KG1 (cell line): ENCODE measurements at places on chromosomes 16 and 17.

- DNase-seq = no peak
These were observed 77.4 kb downstream of the SKAP1 start for GRCh38 chr17:48352630-48353029.

- DNase-seq = no peak
These were observed 94.0 kb downstream of the VAT1L start for GRCh38 chr16:77882358-77882757.

DNA sequence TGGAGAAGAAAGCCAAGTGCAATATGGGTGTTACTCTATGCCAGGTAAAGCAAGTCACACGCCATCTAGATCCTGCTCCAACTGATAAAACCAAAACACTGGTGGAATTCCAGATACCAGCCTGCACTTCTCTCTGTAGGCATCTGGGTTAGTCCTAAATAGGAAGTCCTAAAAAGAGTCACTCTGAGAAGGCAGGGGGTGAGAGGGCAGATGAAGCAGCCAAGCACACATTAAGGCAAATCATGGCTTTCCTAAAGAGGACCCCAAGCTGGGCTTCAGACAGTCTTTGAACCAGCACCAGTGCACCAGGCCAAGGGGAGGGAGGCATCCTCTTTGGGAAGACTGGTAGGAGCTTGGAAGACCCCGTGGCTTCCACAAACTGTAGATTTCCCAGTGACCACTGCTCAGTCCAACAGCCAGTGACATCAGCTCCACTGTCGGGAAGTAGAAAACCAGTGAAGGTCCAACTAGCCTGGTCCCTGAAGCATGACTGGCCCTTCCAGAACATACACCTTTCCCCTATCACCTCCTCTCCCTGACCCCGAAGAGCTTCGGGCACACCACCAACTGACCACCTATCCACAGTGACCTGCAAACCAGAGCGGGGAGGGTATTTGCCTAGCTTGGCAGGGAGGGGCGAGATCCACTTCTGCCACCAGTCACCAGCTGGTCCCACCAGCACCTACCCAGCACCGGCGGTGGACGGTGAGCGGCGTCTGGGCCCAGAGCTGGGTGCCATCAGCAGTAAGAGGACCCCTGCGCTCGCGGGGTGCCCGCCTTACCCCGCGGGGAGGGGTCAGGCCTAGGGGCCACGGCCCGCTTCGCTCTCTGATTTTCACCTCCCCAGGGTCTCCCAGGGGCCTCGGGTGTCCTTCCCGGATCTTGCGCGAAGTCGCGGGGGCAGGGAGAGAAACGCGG is 1.0 kb downstream of the LITAF start:
- peak; percentile 26 for DNase-seq

DNA sequence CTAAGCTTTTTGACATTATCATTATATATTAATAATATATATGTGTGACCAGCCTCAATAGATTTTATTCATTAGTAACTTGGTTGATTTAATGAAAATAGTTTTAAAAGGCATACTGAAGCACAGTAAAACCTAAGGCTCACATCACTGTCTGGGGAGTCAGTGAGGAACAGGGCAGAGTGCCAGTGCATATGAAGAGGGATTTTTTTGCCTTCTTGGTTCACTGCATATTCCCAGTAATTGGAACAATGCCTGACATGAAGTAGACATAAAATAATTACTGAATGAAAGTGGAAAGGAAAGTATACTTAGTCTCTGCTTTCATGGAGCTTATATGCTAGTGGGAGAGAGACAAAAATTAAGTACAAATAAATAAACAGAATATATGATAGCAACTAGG is 81.1 kb downstream of the FTO start:
- DNase-seq = no peak

GRCh38 chr16:66254751-66255150 is 111.7 kb upstream of the CDH5 start:
- DNase-seq = no peak

DNA sequence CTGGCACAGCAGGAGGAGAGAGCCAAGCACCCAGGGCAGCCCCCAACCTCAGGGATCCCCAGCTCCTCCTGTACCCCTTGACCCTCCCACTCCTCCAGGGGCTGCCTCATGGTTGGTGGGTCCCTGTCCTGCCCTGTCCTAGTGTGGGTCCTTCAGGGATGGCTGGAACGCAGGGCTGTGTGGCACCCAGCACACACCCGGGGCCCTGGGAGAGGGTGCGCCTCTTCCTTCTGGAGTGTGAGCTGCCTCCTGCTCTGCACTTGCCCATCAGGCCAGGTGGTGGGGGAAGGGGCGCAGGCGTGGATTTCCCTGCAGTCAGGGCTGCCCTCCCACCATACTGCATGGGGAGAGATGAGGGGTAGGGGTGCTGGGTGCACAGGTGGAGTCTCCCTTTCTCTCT is 42.6 kb downstream of the SOCS1 start:
- no peak for DNase-seq

DNA sequence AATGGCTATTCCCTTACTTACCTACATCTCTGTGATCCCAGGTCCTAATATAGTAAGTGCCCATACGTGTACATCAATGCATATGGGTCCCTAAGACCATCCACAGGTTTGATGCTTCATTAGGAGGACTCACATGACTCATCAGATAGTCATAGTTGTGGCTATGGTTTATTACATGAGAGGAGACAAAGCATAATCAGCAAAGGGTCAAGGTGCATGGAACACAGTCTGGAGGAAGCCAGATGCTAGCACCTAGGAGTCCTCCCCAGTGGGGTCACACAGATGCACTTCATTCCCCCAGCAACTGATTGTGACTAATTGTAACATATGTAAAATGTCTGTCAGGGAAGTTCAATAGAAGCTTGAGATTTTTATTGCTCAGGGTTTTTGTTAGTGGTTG is 42.8 kb downstream of the PHKB start:
- DNase-seq = no peak

DNA sequence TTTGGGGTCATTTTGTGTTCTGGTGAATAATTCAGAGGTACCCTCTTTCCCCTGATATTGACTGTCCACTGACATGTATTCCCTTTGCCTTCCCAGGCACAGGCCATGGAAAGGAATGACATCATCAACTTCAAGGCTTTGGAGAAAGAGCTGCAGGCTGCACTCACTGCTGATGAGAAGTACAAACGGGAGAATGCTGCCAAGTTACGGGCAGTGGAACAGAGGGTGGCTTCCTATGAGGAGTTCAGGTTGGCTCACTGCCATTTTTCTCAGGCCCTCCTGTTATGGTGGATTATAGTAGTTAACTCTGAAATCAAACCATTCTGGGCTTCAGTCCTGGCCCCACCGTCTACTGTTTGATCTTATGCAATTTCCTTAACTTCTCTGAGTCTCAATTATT is 1.6 kb upstream of the EFTUD2 start:
- DNase-seq = no peak

- no peak for DNase-seq
These were observed 22.9 kb downstream of the ADAM11 start for GRCh38 chr17:44781551-44782325.

DNA sequence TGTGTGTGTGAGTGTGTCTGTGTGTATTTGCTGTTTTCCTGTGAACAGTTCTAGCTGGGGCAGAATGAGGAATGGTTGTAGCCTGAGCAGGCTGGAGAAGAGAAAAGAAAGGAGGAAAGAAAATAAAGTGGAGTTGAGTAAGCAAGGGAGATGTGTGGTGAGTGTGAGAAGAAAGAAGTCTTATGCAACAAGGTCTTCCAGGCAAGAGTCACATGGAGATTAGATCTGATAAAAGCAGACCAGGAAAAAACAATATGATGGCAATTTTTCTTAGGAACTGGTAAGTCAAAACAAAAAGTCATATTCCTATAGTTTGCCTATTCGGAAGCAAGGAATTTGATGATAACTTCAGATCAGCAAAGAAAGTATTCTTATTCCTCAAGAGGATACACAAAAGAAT is 125.0 kb downstream of the HS3ST3A1 start:
- DNase-seq = no peak

DNA sequence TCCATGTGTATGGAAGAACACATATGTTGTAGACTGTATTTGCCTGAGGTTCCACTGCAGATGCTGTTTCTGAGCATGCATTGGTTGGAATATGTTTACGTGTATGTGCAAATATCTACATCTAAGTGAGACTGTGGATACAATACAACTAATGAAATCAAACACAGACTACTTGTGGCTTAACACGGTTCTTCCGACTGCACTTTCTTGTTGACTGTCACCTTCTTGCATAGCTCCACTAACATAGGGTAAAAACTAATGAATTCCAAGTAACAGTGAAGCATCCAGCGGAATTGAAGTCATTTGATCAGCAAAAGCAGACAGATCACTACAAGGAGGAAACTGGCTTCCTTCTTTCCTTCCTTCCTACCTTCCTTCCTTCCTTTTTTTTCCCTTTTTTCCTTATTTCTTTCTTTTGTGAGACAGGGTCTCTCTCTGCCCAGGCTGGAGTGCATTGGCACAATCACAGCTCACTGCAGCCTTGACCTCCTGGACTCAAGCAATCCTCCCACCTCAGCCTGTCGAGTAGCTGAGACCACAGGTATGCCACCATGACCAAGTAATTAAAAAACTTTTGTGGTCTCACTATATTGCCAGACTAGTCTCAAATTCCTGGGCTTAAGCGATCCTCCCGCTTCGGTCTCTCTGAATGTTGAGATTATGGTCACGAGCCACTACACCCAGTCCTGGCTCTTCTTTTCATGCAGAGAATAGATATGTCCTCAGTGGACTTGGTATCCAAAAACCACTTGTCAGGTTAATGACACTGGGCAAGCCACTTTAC is 22.0 kb upstream of the CCL1 start:
- no peak for DNase-seq

- no peak for DNase-seq
These were observed 3.8 kb downstream of the SULT1A2 start for GRCh38 chr16:28592979-28593553.

DNA sequence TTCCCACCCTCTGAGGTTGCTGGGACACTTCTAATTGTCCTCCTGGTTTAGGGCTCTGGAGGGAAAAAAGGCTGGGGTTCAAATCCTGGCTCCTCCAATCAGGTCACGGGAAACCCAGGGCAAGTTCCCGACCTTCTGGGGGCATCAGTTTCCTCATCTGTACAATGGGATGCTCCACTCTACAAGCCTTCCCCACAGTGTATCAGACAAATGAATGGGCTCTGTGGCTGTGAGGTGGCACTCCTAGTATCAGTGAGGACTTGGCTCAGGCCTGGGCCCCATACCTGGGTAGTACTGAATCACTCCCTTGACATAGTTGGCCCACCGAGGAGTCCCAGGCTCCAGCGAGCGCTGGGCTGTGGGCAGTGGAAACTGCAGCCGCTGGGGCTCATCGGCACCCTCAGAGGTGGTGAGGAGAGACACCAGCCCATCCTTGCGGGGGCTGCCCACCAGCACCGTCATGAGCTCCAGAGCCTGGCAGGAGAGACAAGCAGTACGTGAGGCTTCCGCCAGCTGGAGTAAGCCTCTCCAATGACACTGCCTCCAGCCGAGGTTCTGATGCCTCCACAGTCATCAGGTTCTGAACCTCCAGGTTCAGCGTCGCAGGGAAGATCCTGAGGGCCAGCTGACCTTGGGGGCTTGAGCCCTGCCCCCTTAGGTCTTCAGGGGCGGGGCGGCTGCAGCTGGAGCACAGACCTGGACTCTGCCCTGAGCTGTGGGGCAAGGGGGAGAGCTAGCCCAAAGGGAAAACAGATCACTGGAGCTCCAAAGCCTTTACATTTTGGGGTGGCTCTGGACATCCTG is 1.2 kb downstream of the GALK1 start:
- no peak for DNase-seq

GRCh38 chr16:89784406-89784805 is 32.0 kb downstream of the FANCA start:
- DNase-seq = no peak

DNA sequence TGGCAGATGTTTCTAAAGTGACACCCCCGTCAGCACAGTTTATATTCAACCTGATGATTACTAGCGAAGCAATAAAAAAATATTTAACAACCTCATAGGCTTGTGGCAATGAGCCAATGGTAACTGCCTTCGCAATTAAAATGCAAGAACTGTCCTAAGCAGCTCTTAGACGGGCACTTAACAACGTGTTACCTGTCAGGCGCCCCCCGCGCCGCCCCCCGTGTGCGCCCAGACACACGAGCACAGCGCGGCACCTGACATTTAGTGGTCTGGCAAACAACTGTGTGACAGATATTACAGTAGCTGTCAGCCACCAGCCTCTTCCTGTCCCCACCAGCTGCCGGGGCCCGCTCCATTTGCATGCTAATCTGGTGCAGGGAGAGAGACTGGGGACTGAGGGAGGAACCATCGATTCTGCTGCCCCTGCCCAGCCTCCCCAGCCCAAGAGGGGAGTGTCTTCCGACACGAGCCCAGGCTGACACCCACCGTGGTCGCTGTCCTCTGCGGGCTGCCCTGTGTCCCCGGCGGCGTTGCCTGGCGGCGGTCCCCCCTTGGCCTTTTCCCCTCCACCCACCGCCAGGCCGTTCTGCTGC is 12.7 kb downstream of the NDUFAF8 start:
- no peak for DNase-seq

DNA sequence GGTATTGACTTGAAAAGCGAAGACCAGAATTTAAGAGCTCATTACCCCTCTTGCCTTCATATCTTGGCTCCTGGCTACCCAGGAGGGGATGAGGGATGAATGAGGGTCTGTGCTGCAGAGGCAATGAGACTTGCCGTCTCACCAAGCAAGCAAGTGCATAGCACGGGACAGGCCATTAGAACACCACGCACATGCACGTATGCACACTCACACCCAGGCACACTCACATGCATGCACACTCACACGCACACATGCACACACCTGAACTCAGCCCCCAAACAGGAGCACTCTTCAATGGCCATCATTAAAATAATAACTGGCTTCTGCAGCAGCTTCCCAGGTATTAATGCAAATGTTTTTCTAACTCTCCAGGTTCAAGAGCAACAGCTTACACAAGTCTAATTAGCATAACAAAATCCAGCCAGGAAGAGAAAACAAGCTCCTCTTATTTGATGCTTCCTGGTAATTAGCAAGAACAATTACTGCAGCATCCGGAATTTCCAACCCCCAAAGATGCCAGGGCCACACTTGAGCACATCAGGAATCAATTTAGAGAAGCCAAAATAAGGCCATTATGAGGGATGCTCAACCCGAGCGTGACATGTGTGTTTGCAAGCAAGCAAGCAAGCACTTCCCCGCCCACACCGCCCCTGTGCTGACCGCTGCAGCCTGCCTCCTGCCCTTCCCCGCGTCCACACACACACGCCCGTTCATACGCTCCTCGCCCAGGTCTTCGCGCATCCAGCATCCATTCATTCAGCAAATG is 171.6 kb upstream of the TNRC6C start:
- no peak for DNase-seq

DNA sequence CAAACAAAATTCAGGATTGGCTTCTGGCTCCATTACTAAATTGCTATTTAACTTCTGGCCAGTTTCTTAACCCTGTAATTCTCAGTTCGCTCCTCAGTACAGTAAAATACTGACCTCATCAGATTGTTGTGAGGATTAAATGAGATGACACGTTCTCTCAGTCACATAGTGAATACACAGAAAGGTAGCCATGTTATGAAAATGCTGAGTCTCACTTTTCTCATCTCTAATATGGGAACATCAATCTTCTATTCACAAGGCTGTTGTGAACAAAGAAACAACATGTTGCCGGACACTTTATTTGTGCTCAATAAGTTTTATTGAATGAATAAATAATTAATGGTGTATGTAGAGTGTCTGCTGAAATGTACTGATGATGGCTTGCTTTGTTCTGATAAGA is 924.5 kb upstream of the GOT2 start:
- no peak for DNase-seq
